ENCODE measurements at places on chromosomes 11 and 22.

GRCh38 chr11:133898770-133899115, 53.4 kb upstream of the SPATA19 start:
- DNase-seq: no peak

DNA sequence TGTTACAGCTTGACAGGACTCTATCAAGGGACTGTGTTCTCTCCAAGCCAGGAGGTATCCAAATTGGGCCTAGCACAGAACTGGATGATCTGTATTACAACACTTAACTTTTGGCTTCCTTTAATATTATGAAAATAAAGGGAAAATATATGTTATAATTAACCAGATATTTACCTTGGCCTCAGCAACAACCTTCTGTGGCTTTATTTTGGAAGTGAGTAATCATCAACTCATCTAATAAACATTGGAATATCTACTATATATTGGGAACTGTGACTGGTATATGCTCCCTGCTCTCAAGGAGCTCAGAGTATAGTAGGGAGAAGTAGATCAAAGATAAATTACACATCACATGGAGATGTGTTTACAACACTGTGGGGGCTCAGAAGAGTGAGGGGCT, 352.2 kb downstream of the METTL15 start:
- DNase-seq: no peak

DNA sequence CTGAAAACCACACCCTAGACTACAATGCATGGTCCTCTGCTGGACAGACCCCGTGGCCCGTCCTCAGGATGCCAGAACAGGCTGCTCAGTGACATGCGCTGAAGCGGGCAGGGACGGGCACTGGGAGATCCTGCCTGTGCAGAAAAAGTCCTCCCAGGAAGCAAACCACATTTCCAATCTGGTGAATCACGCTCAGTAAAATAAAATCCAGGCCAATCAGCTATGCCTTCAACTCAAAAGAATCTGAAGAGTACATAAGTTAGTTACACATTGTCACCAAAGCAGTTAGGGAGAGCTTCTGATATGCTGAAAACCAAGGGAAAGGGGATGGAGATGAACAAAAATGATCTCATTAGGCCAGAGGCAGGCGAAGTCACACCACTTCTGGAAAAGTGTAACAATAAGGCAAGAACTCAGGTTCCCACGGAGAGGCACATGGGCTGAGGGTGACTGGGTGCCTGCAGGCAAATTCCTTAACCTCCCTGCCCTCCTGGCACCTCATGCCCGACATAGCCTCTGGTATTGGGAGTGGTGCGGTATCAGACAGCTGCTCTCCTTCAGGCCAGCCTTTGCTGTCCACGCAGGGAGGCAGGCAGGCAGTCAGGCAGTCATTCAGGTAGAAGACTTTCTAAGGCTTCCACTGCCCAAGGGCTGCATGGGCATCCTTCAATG, 66.4 kb downstream of the APOL5 start:
- DNase-seq: no peak

DNA sequence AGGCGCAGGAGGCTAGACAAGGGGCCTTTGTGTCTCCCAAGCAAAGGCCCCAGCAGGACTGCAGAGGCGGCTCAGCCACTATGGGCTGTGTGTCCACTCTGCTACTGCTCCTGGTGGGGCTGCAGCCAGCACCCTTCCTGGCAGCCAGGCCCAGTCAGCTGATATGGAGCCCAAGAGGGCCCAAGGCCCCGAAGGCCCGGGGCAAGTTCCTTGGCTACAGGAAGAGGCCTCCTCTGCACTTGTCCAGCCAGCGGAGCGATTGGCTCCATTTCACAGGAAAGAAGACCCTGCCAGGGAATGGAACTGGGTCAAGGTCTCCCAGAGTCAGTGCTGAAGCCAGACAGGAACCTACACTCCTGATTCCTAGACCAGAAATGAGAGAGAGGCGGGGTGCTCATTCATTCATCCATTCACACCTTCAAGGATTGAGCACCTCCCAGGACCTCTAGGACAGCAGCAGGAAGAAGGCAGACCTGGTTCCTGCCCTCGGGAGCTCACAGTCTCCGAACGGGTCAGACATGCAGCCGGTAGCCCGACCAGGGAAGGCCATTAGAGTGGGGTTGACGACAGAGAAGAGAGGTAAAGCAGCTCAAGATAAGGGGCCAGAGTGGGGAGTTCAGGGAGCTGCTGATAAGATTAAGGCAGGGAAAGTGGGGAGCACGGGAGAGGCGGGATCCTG, 811 bp upstream of the P2RY2 start:
- no peak for DNase-seq

DNA sequence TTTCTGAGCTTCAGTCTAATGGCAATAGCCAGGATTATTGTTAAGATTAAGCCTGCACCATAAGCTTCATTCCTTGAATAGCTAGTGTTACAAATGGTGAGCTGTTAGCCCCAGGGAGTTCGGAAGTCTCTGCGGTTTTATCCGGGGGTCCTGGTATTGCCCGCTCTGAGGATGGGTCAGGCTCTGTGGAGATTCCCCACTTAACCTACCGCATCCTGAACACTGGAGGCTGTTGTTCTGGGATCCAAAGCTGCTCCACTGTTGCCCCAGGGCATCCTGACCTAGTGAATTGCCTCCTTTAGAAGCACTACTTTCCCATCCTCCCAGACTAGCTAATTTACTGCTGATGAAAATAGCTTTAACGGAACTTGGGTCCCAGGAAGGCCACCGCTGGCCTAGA, 14.5 kb upstream of the PEX26 start:
- DNase-seq: no peak

DNA sequence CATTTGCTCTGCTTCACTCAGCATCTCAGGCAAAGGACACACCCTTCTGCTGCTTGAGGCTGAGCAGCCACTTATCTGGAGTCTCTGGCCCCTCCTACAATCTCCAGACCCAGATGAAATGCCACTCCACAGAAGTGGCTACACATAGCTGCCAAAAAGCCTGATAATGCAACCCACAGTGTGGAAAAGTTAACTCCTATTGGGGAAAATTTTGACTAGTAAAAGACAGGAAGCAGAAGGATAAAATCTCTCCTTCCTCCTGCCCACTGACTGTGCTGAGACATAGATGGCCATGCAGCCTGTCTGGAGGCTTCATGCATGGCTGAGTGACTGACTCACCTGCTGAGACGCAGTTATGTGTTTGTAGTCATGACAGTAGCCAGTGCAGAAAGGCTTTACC, 92.3 kb upstream of the TEAD1 start:
- DNase-seq: no peak

DNA sequence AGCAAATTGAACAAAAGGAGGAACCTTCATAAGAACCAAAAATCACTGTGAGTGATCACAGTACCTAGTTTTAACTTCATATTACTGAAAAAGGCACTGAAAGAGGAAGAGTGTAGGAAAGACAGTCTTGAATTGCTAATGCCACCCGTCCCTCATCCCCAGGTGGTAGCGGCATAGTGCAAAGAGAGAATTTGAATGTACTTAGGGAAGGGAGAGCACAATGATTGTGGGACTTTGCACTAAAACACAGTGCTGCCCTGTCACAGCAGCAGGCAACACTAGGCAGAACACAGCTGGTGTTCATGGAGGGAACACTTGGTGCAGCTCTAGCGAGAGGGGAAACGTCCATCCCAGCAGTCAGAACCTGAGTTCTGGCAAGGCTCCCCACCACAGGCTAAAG, 716.3 kb upstream of the ANO5 start:
- no peak for DNase-seq

DNA sequence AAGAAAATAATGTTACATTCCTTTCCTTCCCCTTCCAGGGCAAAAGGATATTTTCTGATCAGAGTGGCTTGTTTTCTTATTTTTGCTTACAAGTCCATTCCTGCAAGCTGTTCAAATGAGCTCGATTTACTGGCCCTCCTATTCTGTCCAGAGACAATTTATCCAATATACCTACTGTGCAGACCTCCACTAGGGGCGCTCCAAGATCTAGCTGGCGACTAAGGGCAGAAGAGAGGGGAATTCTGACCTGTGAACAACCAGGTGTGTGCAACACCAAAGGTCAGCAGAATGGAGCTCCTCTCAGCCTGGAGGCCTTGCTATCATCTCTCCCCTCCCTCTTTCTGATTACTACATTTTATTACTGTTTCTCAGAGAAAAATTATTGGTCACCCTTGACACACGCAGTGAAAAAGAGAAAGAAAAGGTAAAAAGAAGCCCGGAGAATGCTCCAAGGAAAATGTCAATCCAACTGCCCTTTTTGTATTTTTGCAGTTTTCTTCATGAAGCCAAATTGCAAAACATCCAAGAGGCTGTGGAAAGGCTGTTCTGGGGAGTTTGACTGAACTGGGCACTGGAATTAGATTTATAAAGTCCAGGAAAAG, 3.2 kb downstream of the SEZ6L start:
- no peak for DNase-seq

GRCh38 chr22:47165338-47166032, 403.0 kb downstream of the TBC1D22A start:
- no peak for DNase-seq

DNA sequence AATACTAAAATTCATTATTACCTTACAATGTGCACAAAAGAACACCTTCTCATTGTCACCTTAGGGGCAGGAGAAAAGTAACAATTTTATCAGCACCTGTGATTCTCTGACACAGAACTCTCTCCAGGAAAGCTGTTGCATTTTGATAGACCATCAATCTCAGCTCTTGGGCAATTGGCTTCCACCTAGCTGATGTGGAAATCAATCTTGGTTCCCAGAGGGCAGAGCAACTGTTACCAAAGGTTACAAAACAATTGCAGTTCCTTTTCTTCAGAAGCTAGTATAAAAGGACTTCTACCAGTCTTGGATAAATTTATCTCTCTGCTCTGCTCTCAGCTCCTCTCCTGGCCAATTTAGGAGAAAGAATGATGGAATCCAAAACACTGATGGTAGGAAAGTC, 157.8 kb upstream of the DDI1 start:
- DNase-seq: no peak

- DNase-seq: no peak
Observed at GRCh38 chr22:31895411-31896123, 48.8 kb upstream of the YWHAH start.

DNA sequence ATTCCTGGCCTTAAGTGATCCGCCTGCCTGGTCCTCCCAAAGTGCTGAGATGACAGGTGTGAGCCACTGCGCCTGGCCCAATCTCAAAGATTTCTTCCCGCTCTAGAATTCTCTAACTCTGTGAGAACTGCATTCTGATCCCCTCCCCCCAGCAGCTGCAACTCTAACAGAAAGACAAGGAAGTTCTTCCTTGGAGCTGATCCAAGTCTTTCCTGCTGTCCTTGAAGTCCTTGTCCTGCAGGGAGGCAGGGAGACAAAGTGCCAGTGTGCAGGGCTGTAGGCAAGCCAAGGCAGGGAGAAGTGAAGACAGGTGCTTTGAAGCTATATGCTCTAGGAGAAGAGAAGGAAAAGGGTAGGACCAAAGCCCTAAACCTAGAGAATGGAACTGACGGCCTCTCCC, 9.5 kb upstream of the GGA1 start:
- no peak for DNase-seq

DNA sequence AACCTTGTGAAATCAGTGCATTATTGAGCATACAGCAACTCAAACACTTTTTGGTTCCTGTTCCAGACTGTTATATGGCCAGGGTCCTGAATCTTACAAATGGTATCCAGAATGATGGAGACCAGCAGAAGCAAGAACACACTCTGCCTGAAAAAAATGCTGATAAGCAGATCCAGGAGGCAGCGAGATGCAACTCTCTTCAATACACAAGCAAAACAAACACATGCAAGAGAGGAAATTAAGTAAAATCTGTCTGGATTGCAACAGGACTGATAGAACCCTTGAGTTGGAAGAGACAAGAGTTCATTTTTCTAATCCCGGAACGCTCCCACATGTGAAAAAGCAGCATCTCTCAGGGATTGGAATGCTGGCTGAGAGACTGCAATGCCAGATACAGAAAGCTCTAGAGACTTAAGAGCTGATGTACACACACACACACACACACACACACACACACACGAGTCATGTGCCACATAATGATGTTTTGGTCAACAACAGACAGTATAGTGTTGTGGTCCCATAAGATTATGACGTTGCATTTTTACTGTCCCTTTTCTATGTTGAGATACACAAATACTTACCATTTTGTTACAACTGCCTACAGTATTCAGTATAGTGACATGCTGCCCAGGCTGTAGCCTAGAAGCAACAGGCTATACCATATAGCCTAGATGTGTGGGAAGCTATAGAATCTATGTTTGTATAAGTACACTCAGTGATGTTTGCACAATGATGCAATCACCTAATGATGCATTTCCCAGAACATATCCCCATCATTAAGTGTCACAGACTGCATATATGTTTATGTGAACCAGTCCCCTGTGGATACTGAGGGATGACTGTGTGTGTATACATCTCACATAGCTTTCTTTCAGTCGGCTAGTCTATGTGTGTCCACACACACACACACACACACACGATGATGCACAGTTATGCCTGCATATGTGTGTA, 406.6 kb downstream of the LARGE1 start:
- DNase-seq: peak; percentile 2

- no peak for DNase-seq
Observed at GRCh38 chr22:49801391-49802060, 26.1 kb downstream of the BRD1 start.

- no peak for DNase-seq
Observed at GRCh38 chr11:111642542-111642941, 40.3 kb downstream of the SIK2 start.

GRCh38 chr11:45926001-45926401, 3.5 kb downstream of the LARGE2 start:
- DNase-seq: no peak

DNA sequence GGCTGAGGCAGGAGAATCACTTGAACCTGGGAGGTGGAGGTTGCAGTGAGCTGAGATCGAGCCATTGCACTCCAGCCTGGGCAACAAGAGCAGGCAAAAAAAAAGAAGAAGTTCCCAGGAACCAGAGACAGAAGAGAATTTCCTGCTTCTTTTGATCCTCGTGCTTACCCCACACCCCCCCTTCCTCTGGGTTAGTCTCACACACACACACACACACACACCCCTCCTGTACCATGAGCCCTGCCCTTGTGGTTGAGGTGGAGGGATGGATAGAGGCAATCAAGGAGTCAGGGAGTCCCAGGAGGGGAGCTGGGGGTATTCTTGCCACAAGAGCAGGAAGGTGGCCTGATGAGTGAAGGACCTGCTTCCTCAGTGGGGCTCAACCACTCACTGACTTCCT, 4.1 kb upstream of the UBE2L6 start:
- no peak for DNase-seq

GRCh38 chr22:48943567-48944432, 883.9 kb downstream of the BRD1 start:
- no peak for DNase-seq

GRCh38 chr22:35409783-35410662, 10.1 kb downstream of the MCM5 start:
- no peak for DNase-seq

GRCh38 chr22:36184433-36185025, 17.1 kb downstream of the APOL4 start:
- DNase-seq: no peak

DNA sequence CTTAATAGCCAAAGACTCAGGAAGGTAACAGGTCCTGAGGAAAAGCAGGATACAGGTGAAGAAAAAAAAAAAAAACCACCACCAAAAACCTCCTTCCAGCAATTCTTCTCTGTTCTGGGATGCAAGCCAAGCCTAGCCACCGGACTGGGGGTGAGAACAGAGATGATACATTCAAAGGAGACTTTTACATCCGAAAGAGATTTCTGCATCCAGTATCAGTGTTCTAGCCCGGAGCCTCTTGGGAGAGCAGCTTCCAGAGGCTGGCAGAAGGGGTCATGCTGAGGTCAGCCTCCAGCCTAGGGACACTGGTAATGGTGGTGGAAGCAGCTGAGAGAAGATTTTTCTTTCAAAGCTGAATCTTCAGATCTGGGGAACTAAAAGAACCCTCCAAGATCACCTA, 76.2 kb downstream of the KCNC1 start:
- DNase-seq: no peak
